ENCODE measurements at places on chromosomes 3 and 15.
A peak's percentile ranks its signal among the peaks of the same experiment; 100 is the strongest.

GRCh38 chr3:105829229-105829628 is 39.6 kb downstream of the CBLB start:
- peaks cover 62% of the 10 kb centered on the region for H3K36me3 ChIP-seq
- H3K4me1 ChIP-seq, result peaks cover 66% of the 10 kb centered on the region
- H3K4me3 ChIP-seq, result no peak overlapping the region
- peak overlapping the region; percentile 64 for H3K27ac ChIP-seq

GRCh38 chr3:32569540-32570420 is 878 bp downstream of the DYNC1LI1 start:
- H3K4me3 ChIP-seq, result peak overlapping the region; percentile 81
- H3K27me3 ChIP-seq, result peaks cover 4% of the 10 kb centered on the region
- peaks cover 7% of the 10 kb centered on the region for H3K36me3 ChIP-seq
- H3K27ac ChIP-seq, result peak overlapping the region; percentile 83
- DNase-seq, result peak; percentile 65

GRCh38 chr3:152097770-152098169 is 171.0 kb upstream of the MBNL1 start:
- no peak overlapping the region for H3K27ac ChIP-seq
- no peaks in the 10 kb centered on the region for H3K36me3 ChIP-seq
- no peak for DNase-seq
- H3K4me3 ChIP-seq, result no peak overlapping the region
- H3K4me1 ChIP-seq, result peaks cover 9% of the 10 kb centered on the region

- DNase-seq, result peak; percentile 78
- H3K4me3 ChIP-seq, result no peak overlapping the region
- H3K27ac ChIP-seq, result no peak overlapping the region
- H3K36me3 ChIP-seq, result no peaks in the 10 kb centered on the region
- peaks cover 7% of the 10 kb centered on the region for H3K4me1 ChIP-seq
Measured at GRCh38 chr3:172673210-172673679, 37.6 kb downstream of the NCEH1 start.

GRCh38 chr3:196992461-196993065 is 23.9 kb upstream of the PIGZ start:
- H3K4me3 ChIP-seq, result no peak overlapping the region
- peaks cover 12% of the 10 kb centered on the region for H3K27me3 ChIP-seq
- no peaks in the 10 kb centered on the region for H3K4me1 ChIP-seq
- DNase-seq, result no peak
- H3K27ac ChIP-seq, result no peak overlapping the region
- no peaks in the 10 kb centered on the region for H3K36me3 ChIP-seq

GRCh38 chr3:141663993-141664392 is 74.1 kb upstream of the RNF7 start:
- no peak overlapping the region for H3K27ac ChIP-seq
- DNase-seq, result no peak
- H3K27me3 ChIP-seq, result peaks cover 53% of the 10 kb centered on the region
- H3K4me1 ChIP-seq, result peaks cover 7% of the 10 kb centered on the region

GRCh38 chr3:10381336-10381735 is 60.4 kb upstream of the SEC13 start:
- DNase-seq, result no peak
- H3K27me3 ChIP-seq, result peaks cover 24% of the 10 kb centered on the region
- no peak overlapping the region for H3K27ac ChIP-seq
- no peaks in the 10 kb centered on the region for H3K4me1 ChIP-seq
- no peak overlapping the region for H3K4me3 ChIP-seq
- no peaks in the 10 kb centered on the region for H3K36me3 ChIP-seq

GRCh38 chr15:58865425-58865880 is 68.0 kb downstream of the SLTM start:
- H3K4me1 ChIP-seq, result peaks cover 30% of the 10 kb centered on the region
- no peak overlapping the region for H3K4me3 ChIP-seq
- no peak for DNase-seq
- peaks cover 10% of the 10 kb centered on the region for H3K27me3 ChIP-seq

GRCh38 chr3:94362393-94362792 is 299.5 kb downstream of the NSUN3 start:
- no peak for DNase-seq
- no peaks in the 10 kb centered on the region for H3K4me1 ChIP-seq
- H3K4me3 ChIP-seq, result no peak overlapping the region
- no peaks in the 10 kb centered on the region for H3K27me3 ChIP-seq
- no peaks in the 10 kb centered on the region for H3K36me3 ChIP-seq
- H3K27ac ChIP-seq, result no peak overlapping the region

DNA sequence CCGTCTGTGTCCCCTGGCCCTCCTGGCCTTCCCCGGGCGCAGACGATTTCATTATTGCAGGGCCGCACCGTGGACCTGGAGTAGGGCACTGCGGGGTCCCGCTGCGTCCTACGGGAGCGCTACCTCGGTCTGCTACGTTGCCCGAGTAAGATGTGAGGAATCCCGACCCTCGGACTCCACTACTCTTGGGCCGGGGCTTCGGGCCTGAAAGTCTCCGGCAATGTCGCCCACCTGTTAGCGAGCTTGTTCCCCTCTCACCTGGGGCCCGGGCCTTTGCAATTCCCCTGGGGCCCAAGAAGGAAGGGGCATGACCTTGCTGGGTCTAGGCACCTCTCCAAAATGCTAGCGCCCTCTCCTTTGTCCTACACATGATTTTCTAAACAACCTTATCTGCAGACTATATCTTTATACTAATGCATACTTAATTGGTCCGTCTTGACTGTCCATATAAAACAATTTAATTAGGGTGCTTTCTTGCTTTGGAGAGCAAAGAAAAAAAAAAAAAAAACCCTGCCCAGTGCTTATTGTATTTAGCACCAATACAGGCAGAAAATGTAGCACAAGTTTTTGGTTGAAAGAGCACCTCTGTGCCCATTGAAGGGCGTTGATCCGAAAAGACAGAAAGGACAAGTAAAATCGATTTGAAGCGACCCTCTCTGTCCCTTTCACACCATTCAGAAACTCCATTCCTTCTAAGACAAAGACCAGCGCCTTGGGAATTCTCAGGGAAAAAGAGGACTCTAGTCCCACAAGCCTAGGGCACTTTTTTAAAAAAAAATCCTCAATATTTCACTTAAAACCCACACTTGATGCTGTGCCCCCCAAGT is 7.0 kb upstream of the NR2F2 start:
- no peak overlapping the region for H3K27ac ChIP-seq
- DNase-seq, result no peak
- no peak overlapping the region for H3K4me3 ChIP-seq

DNA sequence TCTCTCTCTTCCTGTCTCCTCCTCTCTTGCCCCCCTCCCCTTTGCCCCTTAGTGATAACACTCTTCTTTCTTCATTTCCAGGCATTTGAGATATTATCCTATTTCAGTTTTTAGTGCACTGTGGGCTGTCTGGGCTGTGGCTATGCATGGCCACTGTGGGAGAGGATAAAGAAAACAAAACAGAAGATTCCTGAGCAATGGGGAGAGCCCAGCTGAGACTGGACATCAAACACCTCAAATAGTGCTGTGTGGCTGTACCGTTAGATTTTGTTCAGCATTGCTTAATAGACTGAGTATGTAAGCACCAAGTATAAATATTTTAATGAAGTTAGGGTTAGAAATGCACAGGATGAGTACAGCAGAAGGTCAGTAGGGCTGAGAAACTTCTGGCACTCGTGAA is 7.9 kb upstream of the GBE1 start:
- H3K27me3 ChIP-seq, result peaks cover 12% of the 10 kb centered on the region
- no peaks in the 10 kb centered on the region for H3K4me1 ChIP-seq
- H3K27ac ChIP-seq, result no peak overlapping the region
- H3K4me3 ChIP-seq, result no peak overlapping the region
- peaks cover 3% of the 10 kb centered on the region for H3K36me3 ChIP-seq

DNA sequence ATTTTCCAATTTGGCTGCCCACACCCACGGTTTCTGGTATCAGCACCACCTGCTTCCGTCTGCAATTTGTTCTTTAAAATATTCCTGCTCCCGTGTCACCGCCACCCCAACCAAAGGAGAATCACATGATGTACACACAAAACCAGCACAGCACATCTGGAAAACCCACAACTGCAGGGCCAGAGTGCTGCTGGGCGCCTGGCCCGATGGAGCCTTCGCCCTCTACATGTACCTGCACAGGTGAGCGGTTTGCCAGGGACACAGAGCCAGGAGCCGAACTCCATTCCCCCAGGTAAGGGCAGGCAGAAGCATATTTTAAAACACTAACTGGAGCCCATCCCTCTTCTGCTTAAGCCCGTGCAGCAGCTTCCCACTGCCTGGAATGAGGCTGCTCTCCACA is 75.6 kb downstream of the ADAMTS17 start:
- no peak overlapping the region for H3K4me3 ChIP-seq
- H3K4me1 ChIP-seq, result no peaks in the 10 kb centered on the region
- no peak for DNase-seq
- H3K27ac ChIP-seq, result no peak overlapping the region

GRCh38 chr3:9276761-9277370 is 27.4 kb upstream of the SRGAP3 start:
- H3K27me3 ChIP-seq, result peaks cover 26% of the 10 kb centered on the region
- no peak for DNase-seq
- H3K4me3 ChIP-seq, result no peak overlapping the region
- no peak overlapping the region for H3K27ac ChIP-seq

DNA sequence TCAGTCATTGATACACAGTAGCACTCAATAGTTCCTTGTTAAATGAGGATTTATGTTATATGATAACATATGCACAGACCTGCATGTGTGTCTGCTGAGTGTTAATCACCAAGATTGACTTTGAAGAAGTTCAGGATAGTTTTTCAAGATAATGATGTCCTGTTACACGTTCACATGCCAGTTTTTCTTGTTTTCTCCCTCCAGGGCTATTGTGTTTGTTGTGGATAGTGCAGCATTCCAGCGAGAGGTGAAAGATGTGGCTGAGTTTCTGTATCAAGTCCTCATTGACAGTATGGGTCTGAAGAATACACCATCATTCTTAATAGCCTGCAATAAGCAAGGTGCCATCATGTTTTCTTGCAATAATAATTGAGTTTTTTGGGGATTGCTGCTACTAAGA is 9.8 kb downstream of the SRPRB start:
- H3K4me3 ChIP-seq, result no peak overlapping the region
- H3K27ac ChIP-seq, result no peak overlapping the region
- no peaks in the 10 kb centered on the region for H3K4me1 ChIP-seq
- peaks cover 37% of the 10 kb centered on the region for H3K36me3 ChIP-seq

GRCh38 chr15:55514414-55514850 is 6.4 kb upstream of the DNAAF4 start:
- H3K27me3 ChIP-seq, result peaks cover 10% of the 10 kb centered on the region
- H3K36me3 ChIP-seq, result no peaks in the 10 kb centered on the region
- DNase-seq, result no peak
- H3K27ac ChIP-seq, result no peak overlapping the region
- H3K4me3 ChIP-seq, result no peak overlapping the region

DNA sequence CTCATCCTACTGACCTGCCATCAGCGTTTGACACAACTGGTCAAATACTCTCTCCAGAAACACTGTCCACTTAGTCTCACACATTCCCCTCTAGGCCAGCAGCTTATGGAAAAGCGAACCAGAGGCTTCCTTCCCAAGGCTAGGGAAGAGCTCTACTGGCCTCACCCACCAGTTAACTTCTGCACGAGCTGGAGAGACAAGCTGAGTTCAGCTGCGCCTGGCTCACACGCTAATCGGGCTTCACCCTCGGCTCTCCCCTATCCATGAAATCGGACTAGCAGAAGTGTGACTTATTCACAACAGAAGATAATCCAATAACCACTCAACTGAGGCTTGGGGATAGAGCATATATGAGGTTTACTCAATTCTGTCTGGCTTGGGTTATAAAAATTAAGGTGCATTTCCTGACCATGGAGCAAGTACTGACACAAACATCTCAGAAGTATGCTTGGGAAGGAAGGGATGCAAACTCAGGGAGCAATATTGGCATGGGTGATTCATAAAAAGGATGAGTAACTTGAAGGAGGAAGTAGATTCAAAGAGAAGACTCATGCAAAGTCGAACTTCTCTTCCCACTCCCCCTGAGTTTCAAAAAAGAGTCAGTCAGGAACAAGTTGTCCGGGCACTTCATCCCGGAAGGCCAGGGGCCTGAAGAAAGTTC is 73.1 kb downstream of the XXYLT1 start:
- H3K4me3 ChIP-seq, result no peak overlapping the region
- peaks cover 3% of the 10 kb centered on the region for H3K27me3 ChIP-seq
- H3K27ac ChIP-seq, result no peak overlapping the region
- peaks cover 4% of the 10 kb centered on the region for H3K4me1 ChIP-seq
- no peak for DNase-seq

- DNase-seq, result no peak
- H3K27me3 ChIP-seq, result no peaks in the 10 kb centered on the region
- peaks cover 2% of the 10 kb centered on the region for H3K36me3 ChIP-seq
- no peak overlapping the region for H3K27ac ChIP-seq
- no peaks in the 10 kb centered on the region for H3K4me1 ChIP-seq
- H3K4me3 ChIP-seq, result no peak overlapping the region
Measured at GRCh38 chr3:57852896-57853295, 96.8 kb downstream of the SLMAP start.

- H3K27me3 ChIP-seq, result no peaks in the 10 kb centered on the region
- H3K27ac ChIP-seq, result no peak overlapping the region
- H3K4me3 ChIP-seq, result no peak overlapping the region
- peaks cover 34% of the 10 kb centered on the region for H3K4me1 ChIP-seq
- DNase-seq, result no peak
- H3K36me3 ChIP-seq, result peaks cover 21% of the 10 kb centered on the region
Measured at GRCh38 chr3:50562861-50563260, 4.7 kb downstream of the C3orf18 start.

GRCh38 chr3:50010959-50011358 is 71.0 kb downstream of the RBM6 start:
- H3K27me3 ChIP-seq, result no peaks in the 10 kb centered on the region
- no peak overlapping the region for H3K27ac ChIP-seq
- peaks cover 20% of the 10 kb centered on the region for H3K36me3 ChIP-seq
- no peak for DNase-seq

DNA sequence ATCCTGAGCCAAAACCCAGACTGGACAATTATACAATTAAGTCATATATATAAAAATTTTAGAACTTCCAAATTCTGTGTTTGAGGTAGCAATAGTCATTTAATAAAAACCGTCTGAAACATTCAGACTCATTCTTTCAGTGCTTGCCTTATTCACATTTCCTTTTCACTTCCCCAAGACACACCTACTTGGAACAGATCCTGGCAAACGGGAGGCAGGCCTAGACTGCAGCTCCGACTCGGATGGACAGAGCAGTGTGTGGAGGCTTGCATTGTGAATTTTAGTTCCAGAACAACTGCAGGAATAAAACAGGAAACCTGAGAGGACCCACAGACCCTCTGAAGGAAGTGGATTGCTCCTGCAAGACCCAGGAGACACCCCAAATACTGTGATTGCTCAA is 341.4 kb downstream of the CNTN3 start:
- no peak overlapping the region for H3K27ac ChIP-seq
- no peaks in the 10 kb centered on the region for H3K4me1 ChIP-seq
- H3K36me3 ChIP-seq, result no peaks in the 10 kb centered on the region
- H3K4me3 ChIP-seq, result no peak overlapping the region

GRCh38 chr3:157586293-157586692 is 83.1 kb upstream of the VEPH1 start:
- no peaks in the 10 kb centered on the region for H3K36me3 ChIP-seq
- no peak for DNase-seq
- peaks cover 5% of the 10 kb centered on the region for H3K27me3 ChIP-seq
- H3K4me1 ChIP-seq, result no peaks in the 10 kb centered on the region

Measured in activated naive CD4-positive, alpha-beta T cell treated with anti-CD3 and anti-CD28 coated beads, Interleukin-2, amount 10 ng/mL, durations not matched to agents 7 days and 5 days (primary cell).